ENCODE measurements at places on chromosomes 11 and 22. TPM values are rescaled to one million over a fixed set of nuclear protein-coding genes. Genes with fewer than 3 reads are reported as not detected.

CHADL gene
- total RNA-seq: 1.5 TPM

KCNE3 gene
- total RNA-seq: 3.8 TPM

TMA7B gene
- total RNA-seq: not detected

PANX2 gene
- total RNA-seq: 0.52 TPM

OR10A2 gene
- not detected for total RNA-seq

MYOD1 gene
- total RNA-seq: not detected

BTG4 gene
- total RNA-seq: not detected

NDUFV1 gene
- total RNA-seq: 223 TPM

CRYBB1 gene
- not detected for total RNA-seq

SOX6 gene
- 0.32 TPM for total RNA-seq

SCN2B gene
- 0.43 TPM for total RNA-seq

ENTHD1 gene
- total RNA-seq: not detected
